ENCODE measurements at places on chromosomes 11 and 22.

DNA sequence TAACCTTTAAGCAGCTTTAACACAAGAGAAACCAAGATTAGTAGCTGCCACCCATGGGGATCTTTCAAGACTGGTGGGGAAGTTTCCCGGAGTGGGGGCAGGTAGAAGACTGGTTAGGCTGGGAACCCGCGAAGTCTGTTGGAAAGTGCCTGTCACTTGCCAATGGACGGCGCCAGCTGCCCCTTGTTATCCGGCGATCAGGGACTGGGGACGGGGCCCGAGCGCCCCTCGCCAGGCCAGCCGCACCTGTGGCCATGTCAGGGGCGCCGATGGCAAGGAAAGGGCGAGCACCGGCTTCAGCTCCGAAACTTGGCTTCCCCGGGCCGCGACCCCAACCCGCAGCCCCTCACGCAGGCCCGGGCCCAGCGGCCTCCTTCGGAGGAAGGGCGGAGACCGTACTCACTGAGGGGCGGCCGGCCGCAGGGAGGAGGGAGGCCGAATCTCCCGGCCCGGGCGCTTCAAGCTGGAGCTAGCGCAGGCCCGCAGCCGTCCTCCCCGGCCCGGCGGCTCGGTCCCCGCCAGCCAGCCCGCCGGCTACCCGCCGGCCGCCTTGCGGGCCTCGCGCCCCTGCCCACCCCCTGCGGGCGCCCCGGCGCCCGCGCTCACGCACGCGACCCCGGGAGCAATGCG lies 539 bp downstream of the EIF4ENIF1 start:
- no peak for DNase-seq

GRCh38 chr11:1085440-1086170 lies 10.9 kb downstream of the MUC2 start:
- DNase-seq: no peak

DNA sequence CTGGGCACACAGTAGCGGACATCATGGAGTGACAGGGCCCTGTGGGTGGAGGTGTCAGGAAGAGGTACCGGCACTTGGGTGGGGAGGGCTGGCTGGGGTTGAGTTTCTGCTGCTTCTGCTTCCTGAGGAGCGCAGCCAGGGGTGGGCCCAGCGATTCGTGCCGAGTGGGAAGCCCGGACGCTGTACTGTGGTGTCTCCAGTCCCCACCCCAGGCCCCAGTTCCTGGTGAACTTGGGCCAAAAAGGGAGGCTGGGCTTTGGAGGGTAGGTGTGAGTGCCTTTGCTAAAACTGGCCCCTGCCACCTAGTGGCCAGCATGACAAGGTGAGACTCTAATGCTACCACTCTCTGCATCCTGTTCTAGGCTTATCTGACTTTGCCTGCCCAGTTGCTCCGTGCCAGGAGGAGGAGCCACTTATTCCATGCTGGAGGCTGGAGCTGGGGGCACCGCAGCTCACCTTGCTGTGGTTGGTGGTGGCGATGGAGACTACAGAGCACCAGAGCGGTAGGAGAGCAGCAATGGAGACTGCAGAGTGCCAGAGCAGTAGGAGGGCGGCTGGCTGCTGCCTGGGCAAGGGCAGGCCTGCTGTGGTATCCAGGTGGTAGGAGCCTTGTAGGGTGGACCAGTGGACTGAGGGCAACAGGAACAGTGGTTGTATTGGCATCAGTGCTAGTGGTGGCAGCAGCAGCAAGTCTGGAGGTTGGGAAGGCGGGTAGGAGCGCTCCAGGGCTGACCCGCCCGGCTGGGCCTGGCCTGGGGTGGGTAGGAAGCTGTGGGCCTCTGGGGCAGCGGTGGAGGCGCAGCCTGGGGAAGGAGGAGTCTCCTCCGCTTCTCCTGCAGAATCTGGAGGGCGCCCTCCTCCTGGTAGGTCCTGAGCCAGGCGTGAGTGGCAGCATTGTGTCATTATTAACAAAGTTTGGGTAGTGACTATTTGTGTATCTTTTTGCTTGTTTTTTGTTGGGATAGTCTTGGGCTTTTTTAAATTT lies 2.2 kb upstream of the RFPL2 start:
- no peak for DNase-seq

DNA sequence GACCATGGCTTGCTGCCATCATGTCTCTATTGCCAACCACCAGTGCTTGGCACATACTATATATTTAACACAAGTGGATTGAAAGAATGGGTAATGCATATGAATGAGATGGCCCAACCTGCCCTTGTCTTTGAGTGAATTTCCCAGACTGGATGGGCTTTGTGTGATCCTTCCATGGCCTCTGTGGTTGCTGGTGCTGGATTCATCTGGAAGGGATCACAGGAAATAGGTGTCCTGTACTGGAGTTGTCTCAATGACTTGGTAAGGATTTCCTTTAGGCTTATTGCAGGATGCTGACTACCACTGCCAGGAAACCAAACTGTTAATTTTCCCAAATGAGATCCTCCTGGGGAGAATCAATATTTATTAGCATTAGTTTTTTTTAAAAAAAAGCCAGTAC lies 328.6 kb downstream of the TMEM135 start:
- no peak for DNase-seq

DNA sequence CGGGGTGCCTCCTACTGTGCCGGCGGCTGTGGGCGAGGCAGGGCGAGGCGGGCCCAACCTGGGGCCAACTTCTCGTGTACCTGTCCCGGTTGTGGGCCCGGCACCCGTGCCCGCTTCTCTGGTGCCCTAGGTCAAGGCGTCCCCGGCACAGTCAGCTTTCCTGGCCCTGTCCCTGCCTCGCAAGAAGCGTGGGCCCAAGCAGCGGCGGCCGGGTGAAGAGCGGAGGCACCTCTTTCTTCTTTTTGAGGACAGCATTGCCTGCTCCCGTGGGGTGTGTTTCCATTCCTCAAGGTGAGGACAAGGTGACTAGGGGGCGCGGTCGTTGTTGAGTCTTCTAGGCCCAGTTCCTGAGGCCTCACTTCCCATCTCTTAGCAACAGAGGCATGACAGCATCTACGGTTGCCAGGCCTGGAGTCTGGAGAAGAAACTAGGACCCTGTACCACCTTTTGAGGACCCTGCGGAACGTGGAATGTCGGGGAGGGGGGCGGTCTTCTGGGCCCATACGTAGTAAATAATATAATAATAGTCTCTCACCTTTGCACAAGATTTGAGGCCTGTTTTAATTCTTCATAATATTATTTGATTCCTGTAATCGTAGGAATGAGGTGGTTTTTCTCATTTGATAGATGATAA lies 418 bp downstream of the ACO2 start:
- no peak for DNase-seq

GRCh38 chr11:84408946-84409411 lies 1122.8 kb upstream of the CCDC90B start:
- peak; percentile 66 for DNase-seq

GRCh38 chr11:122240638-122241037 lies 124.6 kb upstream of the BLID start:
- DNase-seq: no peak

- peak; percentile 75 for DNase-seq
These were observed 737 bp upstream of the STIP1 start for GRCh38 chr11:64185175-64185692.

DNA sequence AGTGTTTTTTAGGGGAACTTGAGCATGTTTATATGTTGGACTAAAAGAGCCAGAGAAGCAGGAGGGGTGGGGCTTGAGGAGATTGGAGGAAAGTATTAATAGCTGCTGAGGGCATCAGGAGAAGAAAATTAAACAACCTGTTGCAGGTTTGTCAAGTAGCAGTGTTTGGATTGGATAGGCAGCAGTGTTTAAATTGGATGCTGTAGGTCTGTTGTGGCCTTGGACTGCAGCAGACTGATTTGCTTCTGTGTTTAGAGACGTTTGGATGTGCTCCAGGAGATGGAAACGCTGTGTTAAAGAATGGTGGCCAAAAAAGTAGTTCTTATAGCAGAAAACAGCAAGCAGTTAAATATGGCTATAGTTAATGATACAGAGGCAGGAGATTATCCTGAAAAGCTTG lies 5.7 kb downstream of the EIF3L start:
- no peak for DNase-seq

GRCh38 chr22:25564320-25564978 lies at the start of gene GRK3:
Gene GRK3 (plus strand): TSS chr22:25564675. CDS start chr22:25565041, 366 bp downstream.
- DNase-seq: peak; percentile 16

DNA sequence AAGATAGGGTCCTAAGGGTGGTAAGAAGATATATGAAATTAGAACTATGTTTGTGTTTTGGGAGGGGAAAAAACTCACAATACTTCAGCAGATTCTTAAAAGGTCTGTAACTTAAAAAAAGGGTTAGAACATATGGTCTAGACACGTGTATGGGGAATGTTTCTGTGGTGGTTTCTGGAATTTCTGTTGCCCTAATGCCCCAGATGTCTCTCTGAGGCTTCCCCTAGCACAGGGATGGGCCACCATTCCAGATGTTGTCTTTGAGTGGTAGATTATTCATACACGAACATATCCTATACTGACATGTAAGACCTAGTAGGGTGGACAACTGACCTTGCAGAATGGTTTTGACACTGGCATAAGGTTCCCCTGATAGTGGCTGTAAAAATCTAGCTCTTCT lies 26.2 kb downstream of the EHF start:
- DNase-seq: no peak

- DNase-seq: no peak
These were observed 51.7 kb downstream of the PPP2R1B start for GRCh38 chr11:111714522-111714921.

DNA sequence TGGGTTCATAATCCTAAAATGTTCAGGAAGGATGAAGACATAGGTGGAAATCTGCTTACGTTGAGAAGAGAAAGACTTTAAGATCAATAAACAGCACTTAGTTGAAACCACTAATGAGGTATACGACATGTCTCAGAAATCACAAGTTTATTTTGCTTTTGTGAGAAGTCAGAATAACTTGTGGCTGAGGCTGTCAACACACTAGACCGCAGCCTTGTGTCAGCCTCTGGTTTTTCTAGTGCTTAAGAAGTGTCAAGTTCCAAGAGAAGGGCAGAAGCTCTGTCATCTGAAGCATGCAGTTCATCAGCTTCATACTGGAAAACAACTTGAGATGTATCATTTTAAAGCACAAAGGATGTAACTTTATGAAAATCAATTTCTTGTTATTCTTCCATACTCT lies 420.9 kb downstream of the METTL15 start:
- DNase-seq: peak; percentile 82

DNA sequence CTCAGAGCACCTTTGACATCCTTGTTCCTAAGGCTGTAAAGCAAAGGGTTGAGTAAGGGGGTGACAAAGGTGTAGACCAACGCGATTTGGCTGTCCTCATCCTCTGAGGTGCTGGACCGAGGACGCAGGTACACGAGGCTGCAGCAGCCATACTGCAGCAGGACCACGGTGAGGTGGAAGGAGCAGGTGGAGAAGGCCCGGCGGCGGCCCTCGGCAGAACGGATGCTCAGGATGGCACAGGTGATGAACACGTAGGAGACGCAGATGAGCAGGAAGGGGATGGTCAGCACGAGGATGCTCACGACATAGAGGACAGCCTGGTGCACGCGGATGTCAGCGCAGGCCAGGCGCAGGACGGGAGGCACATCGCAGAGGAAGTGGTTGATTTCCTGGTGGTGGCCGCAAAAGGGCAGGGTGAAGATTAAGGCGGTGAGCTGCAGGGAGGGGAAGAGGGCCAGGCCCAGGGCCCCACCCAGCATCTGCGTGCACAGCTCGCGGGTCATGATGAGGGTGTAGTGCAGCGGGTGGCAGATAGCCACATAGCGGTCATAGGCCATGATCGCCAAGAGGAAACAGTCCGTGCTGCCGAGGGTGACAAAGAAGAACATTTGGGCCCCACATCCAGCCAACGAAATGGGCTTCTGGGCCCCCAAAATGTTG lies 632 bp downstream of the OR10Q1 start:
- no peak for DNase-seq

DNA sequence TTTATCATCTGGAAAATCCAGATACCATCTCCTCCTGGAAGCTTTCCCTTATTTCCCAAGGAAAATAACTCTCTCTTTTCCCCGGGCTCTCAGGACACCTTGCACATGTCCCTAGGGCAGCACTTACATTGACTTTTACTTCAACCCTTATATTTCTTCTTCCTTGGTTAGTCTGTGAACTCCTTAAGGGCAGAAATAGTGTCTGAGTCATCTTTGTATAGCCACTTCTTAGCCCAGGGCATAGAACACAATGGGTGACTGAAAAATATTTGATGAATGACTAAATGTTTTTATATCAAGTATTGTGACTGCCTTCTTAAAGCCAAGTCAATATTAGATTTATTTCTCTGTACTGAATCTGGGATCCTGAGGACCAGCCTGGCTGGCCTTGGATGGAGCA lies 45.4 kb upstream of the MYOD1 start:
- peak; percentile 31 for DNase-seq

- DNase-seq: peak; percentile 33
These were observed 53.8 kb downstream of the COPB1 start for GRCh38 chr11:14445542-14446530.

DNA sequence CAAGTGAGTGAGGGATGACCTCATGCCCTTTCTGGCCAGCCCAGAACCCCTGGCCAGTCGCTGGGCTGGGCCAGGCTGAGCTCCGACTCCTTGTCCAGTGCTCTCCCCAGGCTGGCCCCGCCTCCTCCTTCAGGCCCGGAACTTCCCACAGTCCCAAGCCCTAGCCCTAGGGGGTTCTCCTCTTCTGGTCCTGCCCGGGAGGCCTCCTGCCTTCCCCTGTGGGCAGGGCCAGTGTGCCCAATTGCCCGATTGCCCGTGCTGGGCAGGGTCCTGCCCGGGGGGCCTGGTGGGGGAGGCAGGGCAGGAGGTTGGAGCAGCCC lies 4.2 kb downstream of the TCIRG1 start:
- DNase-seq: no peak

DNA sequence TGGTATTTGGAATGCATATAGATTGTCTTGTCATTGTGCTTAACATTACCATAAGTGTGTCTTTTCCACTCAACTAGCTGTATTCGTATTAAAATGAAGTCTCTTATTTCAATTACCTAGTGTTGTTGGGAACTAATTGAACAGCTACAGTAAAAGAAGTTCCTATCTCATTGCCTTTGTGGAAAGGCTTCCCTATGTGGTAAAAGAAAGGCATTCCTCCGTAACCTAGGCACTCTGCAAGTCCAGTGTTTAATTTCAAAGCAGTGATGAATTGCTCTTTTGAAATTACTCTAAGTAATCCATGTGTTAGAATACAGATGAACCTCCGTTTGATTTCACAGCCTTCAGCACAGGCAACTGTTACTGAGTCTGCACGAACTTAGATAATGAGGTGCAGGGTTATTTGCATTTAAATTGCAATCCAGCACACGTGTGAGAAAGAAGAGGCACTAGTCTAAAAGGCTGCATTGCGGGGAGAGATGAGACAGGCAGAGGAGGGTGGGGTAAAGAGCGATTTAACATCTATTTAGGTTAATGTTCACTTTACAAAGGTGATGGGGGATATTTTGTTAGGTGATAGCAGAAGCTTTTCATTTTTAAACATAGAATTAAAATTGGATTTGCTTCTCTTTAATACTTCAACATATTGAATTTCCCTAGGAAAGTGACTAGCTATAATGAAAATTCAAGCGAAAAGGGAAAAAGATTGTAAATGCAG lies 25.0 kb upstream of the CRTAM start:
- DNase-seq: no peak

DNA sequence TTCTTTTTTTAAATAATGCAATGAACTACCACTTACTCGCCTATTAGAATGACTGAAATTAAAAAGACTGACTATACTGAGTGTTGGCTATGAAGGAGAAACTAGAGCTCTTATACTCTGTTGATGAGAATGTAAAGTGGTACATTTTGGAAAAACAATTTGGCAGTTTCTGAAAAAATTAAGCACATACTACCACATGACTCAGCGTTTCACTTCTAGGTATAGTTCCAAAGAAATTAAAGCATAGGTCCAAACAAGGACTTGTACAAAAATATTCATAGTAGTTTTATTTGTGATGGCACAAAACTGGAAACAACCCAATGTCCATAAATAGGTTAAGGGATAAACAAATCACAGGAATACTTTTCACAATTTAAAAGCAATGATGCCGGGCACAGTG lies 22.4 kb upstream of the SLC29A2 start:
- DNase-seq: no peak

- DNase-seq: no peak
These were observed 13.0 kb downstream of the OR52K1 start for GRCh38 chr11:4495487-4495886.
